ENCODE measurements at places on chromosomes 12 and 14.
A peak's percentile ranks its signal among the peaks of the same experiment; 100 is the strongest.

DNA sequence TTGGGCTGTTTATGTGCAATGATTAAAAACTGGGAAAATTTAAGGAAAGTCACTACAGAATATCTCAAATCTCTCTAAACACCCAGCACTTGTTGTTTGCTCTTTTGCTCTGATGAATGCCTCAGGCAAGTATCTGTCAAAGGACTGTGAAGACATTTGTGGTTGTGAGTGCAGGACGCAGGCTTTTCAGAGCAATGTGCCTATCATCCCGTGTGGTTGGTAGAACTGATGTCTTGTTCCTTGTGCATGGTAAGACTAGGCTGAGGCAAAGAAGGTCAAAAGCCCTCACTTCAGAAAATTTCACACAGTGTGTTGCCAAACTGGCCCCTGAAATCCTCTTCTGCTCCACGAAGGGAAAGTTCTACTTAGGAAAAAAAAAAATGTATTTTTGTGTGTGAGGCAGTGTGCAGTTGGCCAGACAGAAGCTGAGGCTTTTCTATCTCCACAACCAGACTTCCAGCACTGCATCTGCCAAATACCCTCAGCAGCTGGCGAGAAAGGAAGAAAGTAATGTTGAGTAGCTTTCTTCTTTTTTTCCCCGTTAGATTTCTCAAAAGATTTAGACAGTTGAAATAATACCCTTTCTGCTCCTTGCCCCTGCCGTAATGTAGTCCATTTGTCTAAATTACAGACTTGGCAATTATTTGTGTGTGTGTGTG is 1103.1 kb downstream of the VRK1 start:
- DNase-seq, result no peak

GRCh38 chr14:76405627-76406026 is 29.7 kb downstream of the ESRRB start:
- peak; percentile 67 for DNase-seq

DNA sequence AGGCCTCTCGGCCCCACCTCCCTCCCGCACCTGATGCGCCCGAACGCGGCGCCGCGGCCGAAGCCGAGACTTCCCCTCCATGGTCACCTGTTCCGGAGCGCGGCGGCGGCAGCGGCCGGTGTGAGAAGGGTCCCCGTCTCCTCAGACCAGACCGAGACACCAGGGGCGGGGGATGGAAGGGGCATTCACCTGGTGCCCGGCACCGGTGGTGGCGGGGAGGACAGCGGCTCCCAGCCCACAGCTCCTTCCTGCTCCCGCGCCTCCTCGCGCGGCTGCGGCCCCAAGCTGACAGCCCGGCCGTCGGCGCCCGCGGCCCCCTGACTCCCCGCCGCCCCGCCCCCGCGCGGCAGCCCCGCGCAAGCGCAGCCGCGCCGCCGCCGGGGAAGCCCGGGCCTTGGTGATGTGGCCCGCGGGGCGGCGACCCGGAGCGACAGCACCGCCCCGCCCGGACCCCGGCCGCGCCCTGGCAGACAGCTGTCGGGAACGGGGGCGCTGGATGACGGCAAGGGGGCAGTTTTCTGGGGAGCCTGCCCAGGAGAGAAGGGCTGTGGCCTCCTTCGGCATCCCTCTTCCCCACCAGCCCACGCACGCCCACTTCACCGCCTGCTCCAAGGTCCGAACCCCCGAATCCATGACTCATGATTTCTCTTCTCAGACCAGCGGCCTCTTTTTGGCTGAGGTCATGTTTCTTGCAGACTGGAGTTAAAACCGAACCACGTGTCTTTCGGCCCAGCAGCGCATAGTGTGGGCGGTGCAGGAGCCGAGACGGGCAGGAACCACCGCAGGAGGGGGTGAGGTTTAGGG is at the start of gene SLC41A2:
TSS of gene SLC41A2 (minus strand) at position 290 of the 804 bp plus-strand sequence. CDS start 29,763 bp downstream, outside the sequence.
- DNase-seq, result peak; percentile 88

DNA sequence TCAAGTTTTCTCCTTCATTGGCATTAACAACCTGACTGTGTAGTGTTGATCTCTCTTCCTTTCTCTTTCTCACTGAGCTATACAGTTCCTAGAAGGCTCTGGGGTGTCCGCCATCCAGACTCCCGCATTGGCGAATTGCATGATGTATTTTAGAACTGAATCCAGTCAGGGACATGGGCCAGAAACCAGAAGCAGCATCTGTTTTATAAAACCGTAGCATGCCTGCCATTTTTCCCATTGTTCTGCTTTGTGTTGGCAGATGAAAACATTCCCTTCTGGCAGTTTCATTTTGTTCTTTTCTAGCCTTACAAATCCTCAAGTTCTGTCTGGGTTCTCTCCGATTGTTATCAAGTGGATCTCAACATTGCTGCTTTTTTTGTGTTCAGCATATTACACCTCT is 268.3 kb upstream of the SEL1L start:
- DNase-seq, result no peak

GRCh38 chr14:39843881-39844280 is 411.6 kb upstream of the FBXO33 start:
- no peak for DNase-seq

- no peak for DNase-seq
These were observed 7.1 kb upstream of the KRT84 start for GRCh38 chr12:52392465-52393007.

- DNase-seq, result no peak
These were observed 61.5 kb downstream of the DHRS2 start for GRCh38 chr14:23697680-23698079.

DNA sequence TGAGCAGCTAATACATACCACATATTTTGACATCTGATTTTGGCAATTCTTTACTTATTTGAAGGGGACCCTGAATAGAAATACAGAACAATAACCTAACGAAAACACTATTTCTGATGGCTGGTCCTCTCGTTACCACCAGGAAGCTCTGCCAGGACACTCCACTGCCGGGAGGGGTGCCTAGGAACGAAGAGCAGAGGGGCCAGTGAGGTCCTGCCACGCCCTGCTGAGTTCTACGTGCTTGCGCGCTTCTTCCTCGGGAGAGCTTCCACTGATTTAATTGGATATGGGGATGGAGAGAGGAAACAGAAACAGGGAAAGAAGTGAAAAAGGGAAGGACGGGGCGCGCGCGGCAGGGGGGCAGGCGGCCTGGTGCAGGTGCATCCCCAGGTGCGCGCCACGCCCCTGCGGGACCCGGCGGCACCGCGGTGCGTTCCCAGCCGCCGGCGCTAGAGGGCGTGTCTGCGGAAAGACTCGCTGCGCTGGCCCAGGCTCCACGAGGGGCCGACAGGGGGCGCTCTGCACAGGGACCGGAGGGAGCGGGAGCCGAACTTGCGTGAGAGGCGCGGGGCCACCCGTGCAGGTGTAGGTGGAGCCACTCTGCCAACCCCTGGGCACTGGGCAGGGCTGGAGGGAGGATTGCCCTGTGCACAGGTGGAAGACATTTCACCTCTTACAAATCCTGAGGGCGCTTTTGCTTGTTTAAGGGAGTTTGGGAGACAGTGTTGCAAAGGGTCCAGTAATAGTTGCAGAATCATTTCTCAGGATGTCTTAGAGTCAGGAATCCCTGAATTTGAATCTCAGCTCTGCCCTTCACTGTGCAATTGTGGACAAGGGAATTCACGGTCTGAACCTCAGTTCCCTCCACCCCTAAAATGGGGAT is 986.3 kb upstream of the TMEM132C start:
- peak; percentile 8 for DNase-seq

- no peak for DNase-seq
These were observed 213.3 kb upstream of the SLC16A7 start for GRCh38 chr12:59382282-59383078.

DNA sequence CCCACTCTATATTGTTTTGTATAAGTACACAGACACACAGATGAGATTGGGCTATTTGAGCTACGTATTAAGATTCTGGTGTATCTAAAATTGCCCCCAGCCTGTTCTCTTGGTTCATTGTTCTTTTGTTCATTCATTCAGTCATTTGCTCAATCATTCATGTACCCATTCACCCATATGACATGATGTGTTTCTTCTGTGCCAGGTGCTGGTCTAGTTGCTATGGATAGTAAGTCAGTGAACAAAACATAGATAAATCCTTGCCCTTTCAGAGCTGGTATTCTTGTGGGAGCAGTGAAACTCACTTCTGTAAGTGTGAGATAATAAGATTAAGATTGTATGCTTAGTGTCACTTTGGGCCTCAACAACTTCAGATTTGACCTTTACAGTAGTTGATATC is 191.3 kb downstream of the TMTC2 start:
- DNase-seq, result no peak

- DNase-seq, result no peak
These were observed 30.8 kb downstream of the CAND1 start for GRCh38 chr12:67299926-67300325.

GRCh38 chr12:31626270-31626995 is 33.1 kb upstream of the ETFBKMT start:
- no peak for DNase-seq

GRCh38 chr14:50943943-50944646 is at the start of gene PYGL:
Gene PYGL (minus strand): TSS chr14:50944483. CDS start chr14:50944403, 80 bp downstream.
- DNase-seq, result peak; percentile 71

DNA sequence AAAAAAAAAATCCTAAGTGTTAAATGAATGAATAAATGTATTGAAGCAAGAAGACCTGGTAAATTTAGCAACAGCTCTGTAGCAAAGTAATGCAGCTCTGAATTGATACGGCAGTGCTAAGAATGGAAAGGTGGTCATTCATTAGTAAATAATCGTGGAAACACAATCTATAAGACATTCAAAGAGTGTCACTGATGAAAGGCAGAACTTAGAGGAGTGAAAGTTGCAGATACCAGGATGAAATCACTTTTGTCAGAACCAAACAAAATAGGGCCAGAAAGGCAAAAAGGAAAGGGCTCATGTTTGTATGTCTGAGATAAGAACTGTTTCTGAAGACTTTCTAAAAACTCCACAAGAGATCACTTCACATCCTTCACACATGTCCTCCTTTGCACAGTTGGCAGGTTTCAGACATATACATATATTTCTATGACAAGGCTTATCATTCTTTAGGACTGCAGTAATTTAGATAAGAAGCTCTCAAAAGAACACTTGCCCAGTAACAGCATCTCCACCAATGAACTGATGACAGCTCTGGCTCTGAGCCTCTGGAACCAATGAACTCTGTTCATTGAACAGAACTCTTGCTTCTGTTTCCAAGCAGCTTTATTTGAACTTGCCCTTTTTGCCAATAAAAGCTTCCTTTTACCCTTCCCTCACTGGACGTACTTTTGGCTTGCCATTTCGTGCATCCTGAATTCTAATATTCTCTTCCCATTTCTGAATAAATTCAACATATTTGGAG is 4.2 kb upstream of the LRR1 start:
- no peak for DNase-seq

- DNase-seq, result no peak
These were observed 64.2 kb downstream of the ERH start for GRCh38 chr14:69333791-69334337.

GRCh38 chr12:132143336-132144071 is 615 bp downstream of the DDX51 start:
- peak; percentile 65 for DNase-seq

- no peak for DNase-seq
These were observed 632 bp downstream of the UBR7 start for GRCh38 chr14:93207468-93208308.

- no peak for DNase-seq
These were observed 51.2 kb downstream of the ATF7IP start for GRCh38 chr12:14416658-14417057.
